CD4-positive, alpha-beta T cell (primary cell): ENCODE measurements at places on chromosomes 7 and 10.

GRCh38 chr7:50664461-50664922, 99.3 kb upstream of the DDC start:
- DNase-seq: no peak

DNA sequence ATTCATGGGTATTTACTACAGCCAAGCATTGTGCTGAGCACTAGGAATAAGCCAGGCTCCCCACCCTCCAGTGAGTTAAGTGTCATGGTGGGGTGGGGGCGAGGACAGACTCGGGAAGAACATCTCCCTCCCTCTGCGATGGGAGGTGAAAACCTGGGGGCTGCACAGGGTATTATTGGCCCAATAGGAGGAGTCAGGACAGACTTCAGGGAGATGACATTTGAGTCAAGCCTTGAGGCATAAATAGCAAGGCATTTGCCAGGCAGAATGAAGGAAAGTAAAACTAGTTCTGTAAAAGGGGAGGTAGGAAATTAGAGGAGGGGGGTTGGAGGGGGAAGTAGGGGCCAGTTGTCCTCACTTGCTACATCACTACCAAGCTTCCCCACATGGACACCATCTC, 18.9 kb downstream of the NKX2-3 start:
- DNase-seq: no peak

DNA sequence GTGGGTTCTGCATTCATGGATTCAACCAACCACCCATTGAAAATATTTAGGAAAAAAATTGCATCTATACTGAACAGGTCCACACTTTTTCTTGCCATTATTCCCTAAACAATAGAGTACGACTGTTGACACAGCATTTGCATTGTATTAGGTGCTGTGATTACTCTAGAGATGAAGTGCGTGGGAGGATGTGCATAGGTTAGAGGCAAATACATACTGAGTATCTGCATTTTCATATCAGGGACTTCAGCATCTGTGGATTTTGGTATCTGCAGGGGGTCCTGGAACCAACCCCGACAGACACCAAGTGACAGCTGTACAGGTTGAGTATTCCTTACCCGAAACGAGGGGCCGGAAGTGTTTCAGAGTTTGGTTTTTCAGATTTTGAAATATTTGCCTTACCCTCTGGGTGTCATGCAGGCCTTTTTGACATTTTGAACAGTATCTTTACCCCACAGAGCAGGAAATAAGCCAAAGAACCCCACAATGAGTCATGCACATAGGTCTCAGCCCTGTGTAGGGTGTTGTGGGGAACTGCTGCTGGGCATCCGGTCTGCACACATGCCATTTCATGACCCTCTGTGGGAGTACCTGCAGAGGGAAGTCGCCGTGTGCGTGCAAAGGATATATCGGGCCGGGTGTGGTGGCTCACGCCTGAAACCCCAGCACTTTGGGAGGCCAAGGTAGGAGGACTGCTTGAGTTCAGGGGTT, 14.5 kb downstream of the NUDT5 start:
- peak; percentile 46 for DNase-seq

GRCh38 chr7:142459551-142459963, 201.7 kb upstream of the PRSS58 start:
- no peak for DNase-seq

DNA sequence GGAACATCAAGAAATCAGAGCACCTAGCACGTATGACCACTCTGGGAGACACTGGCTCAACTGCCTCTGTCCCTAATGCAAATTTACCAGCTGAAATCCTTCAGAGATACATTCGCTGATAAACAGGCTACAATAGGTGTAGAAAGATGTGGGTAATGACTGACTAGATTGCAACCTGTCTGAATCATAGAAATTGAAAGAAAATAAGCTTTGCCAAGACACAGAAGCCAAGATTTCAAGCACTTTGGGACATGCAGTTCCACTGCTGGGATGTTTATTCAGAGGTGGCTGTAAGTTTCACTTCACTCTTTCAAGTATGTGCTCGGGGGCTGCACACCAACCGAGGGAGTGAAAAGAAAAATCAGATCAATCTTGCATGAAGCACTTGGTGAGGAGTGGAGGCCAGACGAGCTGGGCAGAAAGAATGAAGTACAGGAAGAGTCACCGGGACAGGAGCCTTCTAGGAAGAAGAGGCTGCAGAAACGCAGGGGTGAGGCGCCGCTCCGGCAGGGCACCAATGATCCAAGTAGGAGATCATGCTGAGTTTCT, 276.7 kb downstream of the PARD3 start:
- no peak for DNase-seq

GRCh38 chr10:79354141-79354540, 6.9 kb downstream of the PPIF start:
- no peak for DNase-seq

DNA sequence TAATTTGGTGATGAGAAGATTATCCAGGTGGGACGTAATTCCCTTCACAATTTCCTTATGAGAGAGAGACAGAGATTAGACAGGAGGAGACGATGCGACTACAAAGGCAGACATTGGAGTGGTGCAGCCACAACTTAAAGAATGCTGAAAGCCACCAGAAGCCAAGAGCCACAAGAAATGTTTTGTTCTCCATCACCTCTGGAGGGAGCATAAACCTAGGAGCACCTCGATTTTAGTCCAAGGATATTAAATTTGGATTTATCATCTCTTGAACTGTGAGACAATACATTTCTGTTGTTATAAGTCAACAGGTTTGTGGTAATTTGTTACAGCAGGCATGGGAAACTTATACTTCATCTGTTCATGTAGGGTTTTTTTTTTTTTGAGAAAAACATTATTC, 418.9 kb downstream of the DGKB start:
- no peak for DNase-seq

GRCh38 chr7:128805225-128805624, 13.5 kb downstream of the CCDC136 start:
- no peak for DNase-seq

- DNase-seq: no peak
Measured at GRCh38 chr7:45897042-45897690, 8.9 kb downstream of the IGFBP1 start.

- DNase-seq: peak; percentile 23
Measured at GRCh38 chr7:13850185-13850752, 139.2 kb downstream of the ETV1 start.

DNA sequence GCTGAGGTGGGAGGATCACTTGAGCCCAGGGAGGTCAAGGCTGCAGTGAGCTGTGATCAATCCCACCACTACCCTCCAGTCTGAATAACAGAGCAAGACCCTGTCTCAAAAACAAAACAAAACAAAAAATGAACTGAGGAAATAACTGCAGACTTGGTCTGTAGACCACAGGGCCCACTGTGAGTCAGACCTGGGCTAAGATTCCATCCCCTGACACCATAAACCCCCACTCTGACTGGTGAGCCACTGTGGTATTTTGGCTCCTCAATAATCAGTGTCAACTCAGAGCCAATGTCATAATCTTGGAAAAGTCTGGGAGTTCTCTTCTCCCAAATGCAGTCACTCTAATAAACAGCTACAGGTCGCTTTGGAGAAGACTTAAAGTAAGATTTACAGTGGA, 24.0 kb upstream of the ERCC6 start:
- no peak for DNase-seq

DNA sequence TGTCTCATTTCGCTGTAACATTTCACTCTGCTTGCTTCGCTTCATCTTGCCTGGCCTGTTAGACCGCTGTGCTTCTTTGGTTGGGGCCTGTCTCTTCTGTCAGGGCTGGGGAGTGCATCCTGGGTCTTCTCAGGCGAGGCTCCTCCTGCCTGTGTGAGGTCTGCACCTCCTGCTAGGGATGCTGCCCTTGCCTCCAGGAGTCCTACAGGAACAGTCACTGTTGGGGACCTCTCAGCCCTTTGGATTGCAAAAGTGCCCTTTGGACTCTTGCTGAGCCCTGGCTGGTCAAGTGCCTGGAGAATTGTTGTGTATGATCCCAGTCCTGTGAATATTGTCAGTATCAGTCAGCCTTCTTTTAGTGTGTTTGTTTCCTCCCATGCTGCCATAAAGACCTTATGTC, 84.1 kb downstream of the MDFIC start:
- DNase-seq: no peak

- DNase-seq: no peak
Measured at GRCh38 chr10:102240467-102241031, 763 bp downstream of the PITX3 start.

- no peak for DNase-seq
Measured at GRCh38 chr7:20307901-20308300, 22.8 kb upstream of the ITGB8 start.

DNA sequence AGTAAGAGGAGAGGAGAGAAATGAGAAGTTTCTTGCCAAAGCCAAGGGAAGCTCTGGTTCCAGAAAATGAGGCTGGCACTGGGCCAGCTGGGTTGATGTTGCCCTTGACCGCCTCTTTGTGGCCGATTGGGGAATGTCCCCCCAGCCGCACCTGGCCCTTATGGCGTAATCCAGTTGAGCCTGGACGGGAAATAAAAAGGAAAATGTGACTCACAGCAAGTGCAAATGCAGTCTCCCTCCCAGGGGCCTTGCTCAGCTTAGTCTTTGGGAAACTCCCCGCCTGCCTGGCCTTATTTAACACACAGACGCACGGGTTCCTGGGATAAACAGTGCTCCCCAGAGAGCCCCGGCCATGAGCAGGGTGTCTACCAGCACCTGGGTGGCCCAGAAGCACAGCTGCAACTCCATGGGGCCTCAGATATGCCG, 174.8 kb downstream of the KIAA1217 start:
- no peak for DNase-seq

GRCh38 chr7:842431-843031, 10.3 kb downstream of the SUN1 start:
- no peak for DNase-seq

DNA sequence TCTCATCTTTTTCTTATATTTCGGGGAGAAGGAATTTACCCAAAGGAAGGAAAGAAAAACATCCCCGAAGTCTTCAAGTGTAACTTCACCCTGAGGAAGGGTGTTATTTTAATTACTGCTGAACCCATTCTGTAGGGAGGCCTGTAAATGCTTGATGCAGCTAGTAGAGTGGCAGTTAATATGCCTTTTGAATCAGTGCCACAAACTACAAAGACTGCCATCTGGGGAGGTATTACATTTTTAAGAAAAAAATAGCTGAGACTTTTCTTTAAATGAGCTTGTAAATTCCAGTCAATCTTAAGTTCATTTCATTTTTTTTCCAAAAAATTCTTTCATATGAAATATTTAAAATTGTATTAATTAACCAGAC, 233.1 kb upstream of the FERD3L start:
- DNase-seq: no peak

- DNase-seq: no peak
Measured at GRCh38 chr10:6755781-6756460, 175.8 kb upstream of the PRKCQ start.

GRCh38 chr7:74199551-74200355, 10.1 kb upstream of the LAT2 start:
- DNase-seq: no peak

GRCh38 chr7:83410989-83411591, 237.8 kb downstream of the SEMA3E start:
- no peak for DNase-seq

- DNase-seq: no peak
Measured at GRCh38 chr7:158396982-158397862, 190.4 kb downstream of the PTPRN2 start.

DNA sequence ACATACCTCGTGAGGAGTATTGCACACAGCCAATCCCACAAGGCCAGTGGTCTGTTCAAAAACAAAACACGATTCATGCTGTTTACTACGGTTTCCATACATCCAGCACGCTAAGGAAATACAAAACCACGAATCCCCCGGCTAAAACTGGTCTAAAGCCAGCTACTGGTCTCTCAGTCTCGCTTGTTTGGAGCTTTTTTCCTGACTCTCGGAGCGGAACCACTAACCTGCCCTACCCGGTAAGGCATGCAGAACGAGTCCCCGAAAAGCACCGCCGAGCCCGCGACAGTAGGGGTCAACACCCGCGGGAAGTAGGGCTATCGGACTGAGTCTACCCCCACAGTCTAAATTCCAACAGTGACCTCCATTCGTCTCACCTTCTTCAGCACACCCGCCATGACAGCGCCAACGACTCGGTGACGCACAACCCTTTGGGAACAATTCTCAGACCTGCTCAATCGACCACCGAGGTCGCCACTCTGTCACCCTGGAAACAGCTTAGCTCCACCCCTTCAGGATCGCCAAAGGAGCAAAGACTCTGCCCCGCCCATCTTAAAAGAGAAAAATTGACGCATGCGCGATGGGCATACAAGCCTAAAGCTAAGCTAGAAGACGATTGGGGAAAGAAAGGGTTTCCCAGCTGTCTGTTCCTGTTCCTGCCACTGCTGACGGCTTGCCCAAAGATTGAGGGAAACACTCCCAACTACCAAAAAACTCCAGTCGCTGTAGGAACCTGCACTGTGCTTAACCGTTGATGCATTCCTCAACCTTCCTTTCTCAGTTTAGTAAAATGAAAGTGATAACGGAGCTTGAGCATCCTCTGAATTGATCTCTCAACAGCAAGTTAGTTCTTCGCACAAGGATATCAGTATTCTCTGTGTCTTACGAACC, at the start of gene NDUFA5:
NDUFA5 (minus strand) TSS at position 421 of the 891 bp plus-strand sequence; CDS start at position 398, 23 bp downstream.
- DNase-seq: peak; percentile 94

GRCh38 chr7:136446751-136447150, 421.7 kb upstream of the CHRM2 start:
- DNase-seq: no peak

DNA sequence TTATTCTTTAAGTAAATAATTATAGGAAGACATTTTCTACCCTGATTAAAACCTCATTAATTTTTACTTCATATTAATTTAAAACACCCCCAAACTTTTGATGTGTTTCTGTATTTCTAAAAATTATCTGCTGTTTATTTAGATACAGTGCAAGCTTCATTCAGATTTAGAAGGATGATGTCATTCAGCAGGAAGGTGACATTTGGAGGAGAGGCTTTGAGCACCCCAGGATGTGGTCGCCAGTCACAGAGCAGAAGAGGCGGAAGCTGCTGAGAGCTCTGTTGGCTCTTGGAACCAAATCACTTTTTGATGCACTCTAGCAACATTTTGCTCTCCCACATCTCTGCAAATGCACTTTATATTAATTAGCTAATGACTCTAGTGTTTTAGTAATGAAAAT, 233.9 kb upstream of the CACNA2D1 start:
- DNase-seq: peak; percentile 26
